Hematopoietic multipotent progenitor cell treated with erythropoietin and hydrocortisone succinate and interleukin-3 and kit ligand, for 15 days (in vitro differentiated cells): ENCODE measurements at places on chromosomes 12 and 14.

GRCh38 chr12:74725154-74725553 is 187.5 kb downstream of the ATXN7L3B start:
- no peak for DNase-seq

- no peak for DNase-seq
These were observed 1.5 kb upstream of the PPP1CC start for GRCh38 chr12:110744151-110744571.

DNA sequence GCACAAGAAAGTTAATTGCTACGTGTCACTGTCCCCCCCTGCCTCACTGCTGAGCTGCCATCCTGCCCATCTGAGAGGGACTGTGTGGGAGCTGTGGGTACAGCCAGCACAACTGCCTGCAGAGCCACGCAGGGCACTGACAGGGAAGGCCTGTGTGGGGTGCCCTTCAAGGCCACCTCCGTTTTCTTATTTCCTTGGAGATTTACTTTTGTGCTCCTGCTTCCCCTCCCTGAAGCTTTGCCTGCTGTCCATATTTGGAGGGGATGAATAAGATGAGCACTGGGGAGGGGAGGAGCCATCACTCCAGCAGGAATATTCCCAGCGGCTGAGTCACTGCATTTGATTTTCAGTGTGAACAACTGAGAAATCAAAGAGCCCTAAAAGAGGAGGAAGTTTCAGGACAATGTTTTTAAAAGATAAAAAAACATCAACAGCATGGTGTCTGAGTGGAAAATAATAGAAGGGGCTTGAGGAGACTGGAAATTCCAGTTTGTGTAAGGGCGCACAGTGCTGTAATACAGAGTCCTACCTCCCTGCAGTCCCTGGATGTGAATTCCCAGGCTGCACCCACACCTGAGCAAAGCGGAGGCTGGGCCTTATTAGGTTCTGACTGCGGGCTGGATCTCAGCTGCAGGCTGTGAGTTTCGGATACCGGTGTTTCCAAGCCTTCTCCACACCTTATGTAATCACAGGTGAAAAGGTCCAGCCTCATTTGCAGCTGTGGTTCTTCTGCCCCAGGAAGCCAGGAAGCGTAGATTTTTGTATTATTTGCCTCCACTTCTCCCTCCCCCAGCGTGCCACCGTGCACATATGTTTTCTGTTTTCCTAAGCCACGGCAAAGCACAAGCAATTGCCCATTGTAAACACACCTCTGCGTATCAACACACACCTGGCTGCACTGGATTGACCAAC is 192.6 kb upstream of the BCL2L14 start:
- DNase-seq, result no peak

DNA sequence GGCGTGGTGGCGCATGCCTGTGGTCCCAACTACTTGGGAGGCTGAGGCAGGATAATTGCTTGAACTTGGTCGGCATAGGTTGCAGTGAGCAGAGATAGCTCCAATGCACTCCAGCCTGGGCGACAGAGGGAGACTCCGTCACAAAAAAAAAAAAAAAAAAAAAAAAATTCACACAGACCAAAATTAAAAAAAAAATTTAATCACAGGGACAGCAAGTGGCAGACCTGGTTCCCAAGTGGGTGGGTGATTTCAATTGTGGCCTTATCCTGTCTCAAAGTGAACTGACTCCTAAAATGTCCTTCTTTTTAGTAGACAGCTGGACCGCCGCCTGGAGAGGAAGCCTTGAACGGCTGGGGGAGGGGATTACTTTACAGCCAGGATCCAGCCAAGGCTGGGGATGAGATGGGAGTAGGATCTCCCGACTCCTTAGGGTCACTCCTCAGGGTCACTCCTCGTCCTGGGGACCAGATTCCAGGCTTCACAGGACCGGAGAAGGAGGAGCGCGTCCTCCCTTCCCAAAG is 1.5 kb upstream of the KCNH3 start:
- DNase-seq, result no peak

DNA sequence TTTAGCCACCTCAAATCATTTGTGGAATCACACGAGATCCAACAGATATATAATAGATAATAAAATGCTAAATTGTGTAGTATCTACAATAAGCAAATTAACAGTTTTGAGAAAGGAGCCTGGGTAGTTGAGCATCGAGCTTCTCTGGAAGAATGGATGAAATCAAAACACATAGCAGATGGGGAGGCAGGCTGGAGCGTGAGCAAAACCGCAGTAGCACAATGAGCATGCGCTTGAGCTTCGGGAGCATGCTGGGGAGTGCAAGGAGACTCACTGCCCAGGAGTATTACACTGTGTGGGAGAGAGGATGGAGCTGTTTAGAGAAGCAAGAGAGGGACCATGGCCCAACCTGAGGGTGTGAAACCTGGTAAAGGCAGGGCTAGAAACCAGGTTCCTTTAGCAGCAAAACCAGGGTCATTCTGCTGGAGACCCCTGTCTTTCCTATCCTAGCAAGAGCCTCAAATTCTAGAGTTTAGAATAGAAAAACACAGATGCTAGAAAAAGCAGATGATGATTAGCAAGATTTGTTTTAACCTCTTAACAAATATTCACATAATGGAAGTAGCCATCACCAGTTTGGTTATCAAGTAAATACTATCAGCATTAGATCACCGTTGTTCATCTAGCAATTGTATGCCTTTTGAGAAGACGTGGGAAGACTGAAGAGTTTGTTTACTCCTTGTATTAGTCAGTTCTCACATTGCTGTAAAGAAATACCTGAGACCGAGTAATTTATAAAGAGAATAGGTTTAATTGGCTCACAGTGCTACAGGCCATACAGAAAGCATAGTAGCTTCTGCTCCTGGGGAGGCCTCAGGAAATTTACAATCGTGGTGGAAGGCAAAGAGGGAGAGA is 484.8 kb downstream of the EGLN3 start:
- DNase-seq, result no peak

GRCh38 chr12:617304-617915 is 45.8 kb downstream of the NINJ2 start:
- DNase-seq, result no peak

DNA sequence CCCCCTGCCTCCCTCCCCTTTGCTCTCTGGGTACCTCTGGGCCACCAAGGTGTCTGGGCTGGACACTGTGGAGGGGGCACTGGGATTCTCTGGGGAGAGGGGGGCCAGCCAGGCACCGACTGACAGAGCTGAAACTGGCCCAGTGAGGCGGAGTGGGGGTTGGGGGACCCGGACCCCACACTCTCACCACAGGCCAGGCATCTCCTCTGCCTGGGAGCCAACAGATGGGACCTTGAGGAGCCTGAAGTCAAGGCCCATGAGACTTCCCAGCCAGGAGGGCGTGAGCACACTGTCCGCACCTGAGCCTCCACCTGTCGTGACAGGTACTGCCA is 39.8 kb upstream of the PPP1R13B start:
- DNase-seq, result no peak

- DNase-seq, result no peak
These were observed 630 bp downstream of the NELL2 start for GRCh38 chr12:44875417-44875953.

DNA sequence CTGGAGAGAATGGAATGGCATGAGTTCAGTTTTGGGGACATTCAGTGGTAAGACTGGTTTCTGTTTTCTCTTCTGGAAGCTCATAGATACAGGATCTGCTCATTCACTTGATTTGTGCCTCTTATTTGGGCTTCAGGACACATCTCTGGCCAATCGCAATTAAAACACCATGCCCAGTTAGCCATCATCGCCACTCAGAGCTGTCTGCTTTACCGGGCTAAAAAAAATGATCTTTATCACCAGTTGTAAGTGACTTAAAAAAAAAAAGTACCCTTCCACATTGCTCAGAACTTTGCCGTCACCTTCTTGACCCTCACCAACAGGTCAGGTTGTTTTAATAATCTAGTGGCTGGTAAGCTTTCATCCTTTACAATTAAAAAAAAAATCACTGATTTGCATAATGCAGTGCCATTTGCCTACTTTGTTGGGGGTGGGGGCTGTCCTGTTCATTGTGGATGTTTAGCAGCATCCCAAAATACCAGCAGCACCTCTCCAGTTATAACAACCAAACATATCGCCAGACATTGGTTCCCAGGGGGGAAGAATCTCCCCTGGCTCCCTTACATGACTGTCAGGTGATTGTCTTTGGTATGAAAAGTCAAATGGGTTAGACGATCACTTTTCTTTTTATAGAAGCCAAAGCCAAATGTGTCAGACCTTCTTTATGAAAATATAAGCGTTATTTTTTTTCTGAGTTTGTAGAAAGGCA is 150.1 kb downstream of the PRKCH start:
- DNase-seq, result no peak

DNA sequence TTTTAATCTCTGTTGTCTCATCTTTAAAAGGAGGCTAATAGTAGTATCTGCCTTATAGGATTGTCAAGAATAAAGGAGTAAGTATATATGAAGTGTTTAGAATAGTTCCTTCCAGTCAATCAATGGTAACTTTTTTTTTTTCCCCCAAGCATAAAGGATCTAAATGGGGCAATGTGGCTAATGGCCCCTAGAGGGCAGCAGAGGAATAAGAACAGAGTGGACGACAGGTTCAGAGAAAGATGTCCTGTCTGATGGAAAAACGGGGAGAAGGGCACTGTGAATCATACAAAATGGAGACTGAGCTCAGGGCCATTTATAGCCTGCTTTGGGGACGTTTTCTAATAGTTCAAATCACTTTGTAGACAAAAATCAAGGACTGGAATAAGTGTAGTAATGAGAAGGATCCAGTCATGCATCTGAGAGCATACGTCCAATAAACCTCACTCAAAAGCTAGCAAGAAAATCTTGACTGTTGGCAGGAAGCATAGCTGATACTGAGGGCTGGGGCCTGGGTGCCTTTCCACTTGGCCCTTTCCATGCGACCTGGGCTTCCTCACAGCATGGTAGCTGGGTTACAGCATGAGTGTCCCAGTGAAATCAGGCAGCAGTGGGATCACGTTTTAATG is 51.3 kb downstream of the IFNG-AS1 start:
- peak; percentile 51 for DNase-seq

GRCh38 chr12:59637692-59638070 is 41.9 kb downstream of the SLC16A7 start:
- no peak for DNase-seq

GRCh38 chr14:41062826-41063225 is 543.9 kb upstream of the LRFN5 start:
- DNase-seq, result no peak

- no peak for DNase-seq
These were observed 6.0 kb downstream of the HDAC7 start for GRCh38 chr12:47813511-47814196.

DNA sequence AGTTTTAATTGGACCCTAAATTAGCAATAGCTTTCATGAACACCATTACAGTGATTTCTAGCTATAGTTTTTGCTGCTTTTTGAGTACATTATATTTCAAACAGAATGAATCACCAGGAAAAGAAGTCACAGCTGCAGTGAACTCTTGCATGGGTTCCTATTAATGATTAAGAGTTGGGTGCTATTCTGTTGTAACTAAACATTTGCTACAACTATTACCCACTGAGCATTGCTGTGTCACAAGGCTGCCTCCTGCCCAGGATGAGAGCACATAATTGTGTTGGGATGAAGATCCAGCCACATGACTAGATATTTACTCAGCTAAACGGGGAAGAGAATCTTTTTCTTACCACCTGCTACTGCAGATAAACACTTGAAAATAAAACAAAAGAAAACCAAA is 152.7 kb downstream of the GXYLT1 start:
- DNase-seq, result no peak

DNA sequence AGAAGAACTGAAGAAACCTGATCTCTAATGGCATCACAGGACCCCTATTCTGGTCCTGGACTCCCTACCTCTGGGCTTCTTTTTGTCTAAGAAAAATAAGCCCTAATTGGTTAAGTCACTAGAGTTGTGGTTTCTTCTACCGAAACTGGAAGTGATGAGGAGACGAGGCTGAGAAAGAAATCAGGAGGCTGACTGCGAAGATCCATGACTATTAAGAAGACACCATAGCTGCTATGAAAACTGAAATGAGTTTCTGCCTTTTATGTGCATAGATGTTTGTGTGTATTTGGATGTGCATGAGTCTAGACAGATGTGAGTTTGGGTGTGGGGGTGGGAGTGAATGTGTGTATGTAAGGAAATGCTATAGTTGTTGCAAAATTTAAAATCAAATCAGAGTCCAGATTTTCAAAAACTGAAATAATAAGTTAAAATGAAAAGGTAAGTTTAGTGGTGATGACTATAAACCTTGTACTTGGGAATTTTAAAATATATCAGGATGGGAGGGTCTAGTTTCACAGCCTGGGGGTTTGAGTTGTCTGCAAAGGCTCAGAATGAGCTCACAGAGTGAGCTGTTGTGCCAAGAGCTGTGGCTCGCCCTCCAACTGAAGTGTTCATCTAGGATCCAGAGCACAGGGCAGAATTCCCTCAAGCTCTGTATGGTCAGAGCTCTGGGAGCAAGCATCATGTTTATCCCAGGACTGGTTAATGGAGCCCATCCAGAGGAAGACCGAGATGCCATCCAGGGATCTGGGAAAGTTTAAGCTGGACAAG is 94.9 kb downstream of the VCPKMT start:
- DNase-seq, result no peak

DNA sequence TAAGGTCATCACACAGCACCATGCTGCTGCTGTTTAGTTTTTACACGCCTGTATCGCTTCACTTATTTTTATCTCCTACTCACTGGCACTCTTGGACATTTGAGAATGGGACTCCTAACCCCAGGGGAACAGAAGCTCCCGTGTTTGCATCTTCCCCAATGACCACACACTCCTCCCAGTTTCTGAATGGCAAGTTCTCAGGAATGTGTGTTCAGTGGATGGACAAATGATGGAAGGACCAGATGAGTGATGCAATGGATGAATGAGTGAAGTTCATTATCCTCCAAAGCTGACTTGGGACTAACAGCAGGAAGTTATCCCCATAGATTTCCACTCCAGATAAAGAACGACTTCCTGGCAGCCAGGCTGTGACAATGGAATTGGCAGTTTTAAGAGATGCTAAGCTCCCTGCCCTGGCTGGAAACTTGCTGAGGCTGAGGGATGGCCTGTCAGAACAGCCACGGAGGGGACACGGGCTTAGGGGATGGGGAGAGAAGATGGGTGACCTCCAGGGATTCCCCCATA is 231.5 kb downstream of the SLC15A4 start:
- DNase-seq, result no peak

GRCh38 chr12:80625051-80625450 is 82.4 kb upstream of the MYF6 start:
- DNase-seq, result no peak

DNA sequence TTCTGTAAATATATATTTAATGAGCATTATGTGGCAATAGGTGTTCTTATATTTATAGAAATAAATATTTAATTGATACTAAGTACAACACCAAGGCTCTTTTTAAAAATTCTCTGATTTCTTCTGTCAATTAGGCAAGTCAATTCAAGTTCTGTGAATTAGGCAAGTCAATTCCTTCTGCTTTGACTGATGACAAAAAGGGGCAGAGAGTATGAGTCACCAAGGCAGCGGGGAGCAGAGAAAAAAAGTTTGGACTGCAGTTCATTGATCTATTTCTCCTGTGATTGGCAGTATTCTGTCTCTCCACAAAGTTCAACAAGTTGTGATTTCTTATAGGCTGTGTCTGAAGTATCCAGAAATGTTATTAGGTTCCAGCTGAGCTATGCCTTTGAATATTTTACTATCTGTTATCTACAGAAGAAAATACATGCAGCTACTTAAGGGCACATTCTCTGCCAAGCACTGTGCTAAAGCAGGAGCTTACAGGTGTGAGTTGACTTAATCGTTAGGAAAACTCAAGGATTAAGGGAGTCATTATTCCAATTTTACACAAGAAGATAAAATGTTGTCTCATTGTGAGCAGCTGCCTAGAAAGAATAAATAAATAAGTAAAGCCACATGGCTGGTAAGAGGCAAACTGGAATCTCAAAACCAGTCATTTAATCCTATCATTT is 206.4 kb upstream of the ALG10B start:
- DNase-seq, result no peak
